Activated gamma-delta T cell treated with Interleukin-2 at 50 U/mL for 16 hours (primary cell): ENCODE measurements at places on chromosomes 11 and 22.

DNA sequence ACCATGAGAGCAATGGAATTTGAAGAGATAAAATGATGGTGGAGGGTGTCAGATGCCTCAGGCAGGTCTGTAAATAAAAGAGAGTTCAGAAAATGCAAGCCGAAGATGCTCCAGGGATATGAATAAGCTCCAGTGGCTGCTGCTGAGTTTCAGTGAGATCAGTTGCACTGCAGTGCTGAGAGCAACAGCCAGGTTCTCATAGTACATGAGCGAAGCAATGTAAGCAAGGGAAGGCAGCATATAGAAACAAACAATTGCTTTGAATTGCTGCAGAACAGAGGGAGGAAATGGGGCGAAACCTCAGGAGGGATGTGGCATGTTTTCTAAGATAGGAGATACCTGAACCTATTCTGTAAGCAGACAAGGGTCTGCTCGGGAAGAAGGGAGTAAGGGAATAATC, 369.5 kb downstream of the AASDHPPT start:
- no peak for DNase-seq

DNA sequence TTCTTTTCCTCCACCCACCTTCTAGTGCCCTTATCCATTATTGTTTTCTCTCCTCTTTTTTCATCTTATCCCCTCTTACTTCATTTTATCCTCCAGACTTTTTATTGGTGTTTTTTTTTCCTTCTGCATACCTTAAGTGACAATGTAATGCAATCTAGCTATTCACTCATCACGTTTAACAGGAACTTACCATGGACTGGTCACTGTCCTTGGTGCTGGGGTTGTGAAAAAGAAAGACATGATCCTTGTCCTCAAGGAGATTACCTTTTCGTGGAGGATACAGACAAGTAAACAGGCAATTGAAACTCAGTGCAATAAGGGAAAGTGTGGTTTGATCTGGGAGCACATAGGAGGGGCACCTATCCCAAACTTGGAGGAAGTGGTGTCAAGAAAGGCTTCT, 20.7 kb downstream of the SYT9 start:
- no peak for DNase-seq

- no peak for DNase-seq
These were observed 147.0 kb upstream of the NAV2 start for GRCh38 chr11:19565639-19566038.

DNA sequence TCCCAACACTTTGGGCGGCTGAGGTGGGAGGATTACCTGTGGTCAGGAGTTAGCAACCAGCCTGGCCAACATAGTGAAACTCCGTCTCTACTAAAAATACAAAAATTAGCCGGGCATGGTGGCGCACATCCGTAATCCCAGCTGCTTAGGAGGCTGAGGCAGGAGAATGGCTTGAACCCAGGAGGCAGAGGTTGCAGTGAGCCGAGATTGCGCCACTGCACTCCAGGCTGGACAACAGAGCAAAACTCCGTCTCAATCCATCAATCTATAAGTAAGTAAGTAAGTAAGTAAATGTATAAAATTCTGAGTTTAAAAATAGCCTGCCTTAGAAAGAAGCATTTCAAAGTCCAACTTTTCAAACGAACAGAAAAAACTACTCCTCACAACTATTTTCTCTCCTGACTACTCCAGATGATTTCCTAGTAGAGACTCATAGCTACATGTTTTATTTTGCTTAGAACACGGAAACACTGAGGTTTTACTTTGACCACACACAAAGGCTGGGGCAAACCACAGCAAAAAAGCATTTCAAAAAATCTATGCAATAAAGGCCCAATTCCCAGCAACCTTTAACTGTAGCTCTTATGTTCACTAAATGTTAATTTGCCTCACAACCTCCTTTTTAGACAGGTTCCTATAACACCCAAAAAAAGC, 16.3 kb downstream of the SPTY2D1 start:
- peak; percentile 31 for DNase-seq

GRCh38 chr22:45693835-45694234, 22.2 kb downstream of the ATXN10 start:
- no peak for DNase-seq

GRCh38 chr11:57339328-57339727, 1.2 kb downstream of the P2RX3 start:
- DNase-seq: no peak

GRCh38 chr11:61599968-61600710, 19.3 kb upstream of the SYT7 start:
- DNase-seq: no peak

DNA sequence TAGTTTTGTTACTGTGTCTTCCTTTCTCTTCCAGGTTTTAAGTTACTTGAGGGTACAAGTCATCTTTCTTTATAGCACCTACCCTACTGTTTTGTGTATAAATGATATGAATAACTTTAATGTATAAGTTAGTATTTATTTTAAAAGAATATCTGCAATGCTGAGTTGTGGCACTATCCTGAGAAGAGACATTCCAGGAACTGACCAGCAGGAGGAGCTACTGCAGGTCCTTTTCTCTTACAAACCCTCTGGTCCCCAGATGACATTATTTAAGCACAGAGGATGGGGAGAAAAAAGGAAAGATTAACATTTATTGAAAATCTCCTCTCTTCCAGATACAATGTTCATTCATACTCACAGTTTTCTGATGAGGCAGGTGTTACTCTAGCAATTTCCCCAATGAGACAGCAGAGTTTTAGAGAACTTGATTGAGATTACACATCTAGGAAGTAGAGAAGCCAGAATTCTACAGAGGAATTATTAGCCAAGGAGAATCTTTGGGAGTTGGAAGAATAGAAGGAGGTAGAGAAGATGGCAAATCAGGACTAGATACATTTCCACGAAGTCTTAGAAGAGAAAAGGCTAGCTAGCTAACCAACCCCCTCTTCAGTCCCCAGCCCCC, 541.2 kb upstream of the API5 start:
- no peak for DNase-seq

- no peak for DNase-seq
These were observed 84.3 kb downstream of the ARL14EP start for GRCh38 chr11:30406978-30407762.
